Fibroblast of skin of left biceps (primary cell): ENCODE measurements at places on chromosomes 5 and 9.

GRCh38 chr5:2702096-2702879, 49.2 kb downstream of the IRX2 start:
- DNase-seq, result no peak

- DNase-seq, result no peak
These were observed 219.2 kb upstream of the RAI14 start for GRCh38 chr5:34436761-34437501.

- DNase-seq, result peak; percentile 62
These were observed 3.0 kb upstream of the FAM13B start for GRCh38 chr5:138035605-138036537.

DNA sequence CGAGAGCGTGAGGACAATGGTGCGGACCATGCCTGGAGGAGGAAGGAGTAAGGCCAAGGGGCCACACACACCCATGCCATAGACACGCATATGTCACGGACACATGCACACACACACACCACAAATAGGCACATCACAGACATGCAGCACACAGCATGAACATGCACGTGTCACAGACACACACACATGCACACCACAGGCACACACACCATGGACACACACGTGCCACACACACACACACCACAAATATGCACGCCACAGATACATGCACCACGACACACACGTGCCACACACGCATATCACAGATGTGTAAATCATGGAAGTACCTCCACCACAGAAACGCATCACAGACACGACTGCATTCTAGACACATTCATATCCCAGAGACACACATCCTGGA, 16.7 kb downstream of the TERT start:
- no peak for DNase-seq

DNA sequence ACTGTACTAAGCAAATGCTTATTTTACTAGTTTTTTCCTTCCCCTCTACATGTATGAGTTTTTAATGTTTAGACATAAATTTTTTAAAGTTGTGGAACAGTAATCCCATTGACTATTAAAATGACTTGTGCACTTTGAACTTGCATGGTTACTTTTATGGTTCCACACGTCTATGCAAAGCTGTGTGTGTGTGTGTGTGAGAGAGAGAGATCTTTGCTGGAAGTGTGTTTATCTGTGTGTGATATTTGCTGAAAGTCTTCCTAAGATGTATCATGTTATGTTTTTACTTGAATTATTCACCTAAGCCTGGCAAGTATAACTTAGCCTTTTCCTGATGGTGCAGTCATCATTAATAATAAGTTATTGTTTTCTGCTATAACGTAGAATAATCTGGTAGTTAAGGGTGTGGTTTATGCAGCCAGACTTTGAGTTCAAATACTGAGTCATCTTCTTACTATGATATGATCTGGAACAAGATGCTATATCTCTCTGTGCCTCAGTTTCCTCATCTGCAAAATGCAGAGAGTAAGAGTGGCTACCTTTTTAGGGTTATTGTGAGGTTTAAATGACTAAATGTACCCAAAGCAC, 138.6 kb downstream of the SMARCA2 start:
- no peak for DNase-seq
